ENCODE measurements at places on chromosomes 2 and 18.

DNA sequence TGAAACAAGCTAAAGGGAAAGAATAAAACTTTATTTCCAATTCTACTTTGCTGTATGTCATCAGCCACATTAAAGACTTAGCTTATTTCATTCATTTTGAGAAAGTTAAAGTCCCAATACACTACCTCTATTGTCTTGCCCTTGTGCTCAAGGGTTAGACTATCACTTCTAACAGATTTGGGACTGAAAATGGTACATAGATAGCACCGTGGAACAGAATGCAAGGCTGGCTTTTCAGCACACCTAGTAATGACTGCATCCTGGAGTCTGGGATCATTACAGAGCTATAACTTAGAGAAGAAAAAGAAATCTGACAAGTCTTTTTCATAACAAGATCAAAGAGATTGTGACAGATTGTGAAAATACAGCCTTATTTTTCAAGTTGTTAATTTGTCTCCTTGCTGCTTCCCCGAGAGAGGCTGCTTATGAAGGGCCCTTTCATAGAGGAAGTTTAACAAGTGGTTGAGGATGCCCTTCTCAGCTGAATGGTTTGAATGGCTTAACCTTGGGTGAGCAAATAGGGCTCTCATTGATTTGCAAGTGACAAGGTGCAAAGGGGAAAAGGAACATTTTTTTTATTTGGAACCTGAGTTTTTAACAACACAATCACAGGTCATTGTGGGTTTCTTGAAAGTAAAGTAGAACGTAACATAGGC lies 371.8 kb downstream of the EPHA4 start:
- no peak for DNase-seq

- DNase-seq: no peak
Observed at GRCh38 chr2:192194265-192194865, 368 bp downstream of the TMEFF2 start.

- no peak for DNase-seq
Observed at GRCh38 chr2:216210701-216211540, 101.8 kb downstream of the XRCC5 start.

DNA sequence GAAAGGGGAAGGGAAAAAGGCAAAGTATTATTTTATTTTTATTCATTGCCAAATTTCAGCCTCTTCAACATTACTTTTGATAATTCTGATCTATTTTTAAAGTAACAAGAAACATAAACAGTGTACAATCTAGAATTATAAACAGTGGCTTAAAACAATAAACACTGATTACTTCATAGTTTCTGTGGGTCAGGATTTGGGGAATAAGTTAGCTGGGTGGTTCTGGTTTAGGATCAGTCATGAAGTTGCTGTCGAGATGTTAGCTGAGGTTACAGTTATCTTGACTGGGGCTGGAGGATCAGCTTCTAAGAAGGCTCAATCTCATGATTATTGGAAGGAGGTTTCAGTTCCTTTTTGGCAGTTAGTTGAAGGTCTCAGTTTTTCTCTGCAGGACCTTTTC lies 109.2 kb downstream of the SCN2A start:
- DNase-seq: no peak

GRCh38 chr2:205656941-205657340 lies 25.4 kb upstream of the NRP2 start:
- no peak for DNase-seq

DNA sequence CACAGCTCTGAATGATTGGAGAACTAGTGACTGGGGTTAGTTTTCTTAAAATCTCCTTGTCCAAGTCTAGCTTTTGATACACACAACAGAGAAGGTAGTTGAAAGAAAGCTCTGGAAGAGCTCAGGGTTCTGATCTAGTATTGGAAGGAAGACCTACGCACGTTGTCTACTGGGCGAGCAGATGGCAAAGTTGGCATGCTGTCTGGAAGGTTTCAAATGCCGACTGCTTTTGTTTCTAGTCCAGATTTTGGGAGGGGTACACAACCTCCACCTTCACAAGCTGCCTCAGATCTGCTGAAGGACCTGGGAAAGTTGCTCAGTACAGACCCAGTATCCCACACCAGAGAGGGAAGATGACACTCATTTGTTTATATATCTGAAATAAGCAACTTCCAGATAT lies 507.3 kb downstream of the RNF144A start:
- no peak for DNase-seq

- DNase-seq: no peak
Observed at GRCh38 chr18:34752056-34752455, 42.0 kb downstream of the DTNA start.

GRCh38 chr18:2971741-2972552 lies 41.0 kb downstream of the LPIN2 start:
- no peak for DNase-seq

- DNase-seq: no peak
Observed at GRCh38 chr2:168241208-168241607, 6.2 kb downstream of the STK39 start.

DNA sequence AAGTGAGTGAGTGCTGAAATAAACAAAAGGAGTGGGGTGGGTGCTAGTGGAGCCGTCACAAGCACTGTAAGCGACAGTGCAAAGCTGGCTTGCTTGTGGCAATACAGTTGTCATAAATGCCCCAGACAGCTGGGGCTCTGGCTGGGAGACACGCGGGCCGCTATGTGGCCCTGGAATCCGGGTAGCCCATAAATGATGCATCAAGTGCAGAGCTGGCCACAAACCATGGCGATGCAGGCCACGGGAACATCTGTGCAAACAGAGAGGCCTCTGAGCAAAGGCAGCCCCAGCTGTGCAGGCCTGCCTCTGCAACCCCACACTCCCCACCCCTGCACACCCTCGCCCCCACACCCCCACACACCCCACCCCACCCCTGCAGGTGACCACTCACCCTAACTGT lies 349.2 kb upstream of the ID2 start:
- no peak for DNase-seq

GRCh38 chr2:178193823-178194599 lies at the start of gene OSBPL6:
Gene OSBPL6 (plus strand): TSS chr2:178194512. CDS start chr2:178306185, 111,673 bp downstream.
- DNase-seq: peak; percentile 77

Data from nucleus accumbens (tissue), 56 donors.